ENCODE measurements at places on chromosomes 2 and 18. TPM values are rescaled to one million over a fixed set of nuclear protein-coding genes. Genes with fewer than 3 reads are reported as not detected.

The FAM237A gene
- not detected for polyA plus RNA-seq

DNA sequence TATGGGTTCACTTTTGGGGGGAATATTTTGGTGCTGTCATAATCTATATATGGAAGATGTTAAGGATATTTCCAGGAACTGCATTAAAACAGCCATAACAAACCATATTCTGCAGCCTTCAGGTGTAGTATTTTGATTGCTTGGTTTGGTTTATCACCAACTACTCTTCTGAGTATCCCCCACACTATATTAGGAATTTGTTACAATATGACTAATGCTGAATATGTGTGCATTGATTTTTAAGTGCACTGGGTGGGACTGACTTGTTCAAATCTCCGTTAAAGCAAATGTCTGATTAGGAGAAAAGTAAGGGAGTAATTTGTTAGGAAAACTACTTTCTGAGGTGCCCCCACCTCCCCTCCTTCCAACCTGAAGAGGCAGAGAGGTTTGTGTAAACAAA is 47.7 kb downstream of the SPTBN1 start:
- DNase-seq, result no peak

The ABCG5 gene
- polyA plus RNA-seq, result not detected

DNA sequence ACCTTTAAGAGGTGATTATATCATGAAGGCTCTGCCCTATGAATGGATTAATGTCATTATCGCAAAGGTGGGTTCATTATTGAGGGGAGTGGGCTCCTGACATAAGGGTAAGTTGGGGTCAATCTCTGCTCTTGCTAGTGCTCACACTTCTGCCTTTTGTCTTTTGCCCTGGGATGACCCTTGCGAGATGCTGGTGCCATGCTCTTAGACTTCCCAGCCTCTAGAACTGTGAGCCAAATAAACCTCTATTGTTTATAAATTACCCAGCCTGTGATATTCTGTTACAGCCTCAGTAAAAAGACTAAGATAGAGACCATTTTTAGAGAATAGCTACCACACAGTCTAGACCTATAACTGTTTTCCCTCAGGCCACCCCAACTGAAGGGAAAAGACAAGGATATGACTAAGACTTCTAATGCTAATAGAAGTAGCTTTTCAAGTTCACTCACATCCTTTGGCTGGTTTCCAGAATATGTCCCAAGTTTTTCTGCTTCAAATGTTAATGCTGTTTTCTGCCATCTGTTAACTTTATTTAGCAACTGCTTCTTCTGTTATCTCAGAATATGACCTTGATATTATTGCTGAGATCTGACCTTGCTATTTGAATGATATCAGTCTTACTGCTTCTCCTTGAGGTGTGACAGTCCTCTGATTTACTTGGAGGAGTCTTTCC is 65.1 kb upstream of the STAM2 start:
- peak; percentile 11 for DNase-seq

Data from BJ (cell line).